Activated CD8-positive, alpha-beta T cell treated with anti-CD3 and anti-CD28 coated beads for 36 hours (primary cell): ENCODE measurements at places on chromosomes 6 and 20. TPM values are rescaled to one million over a fixed set of nuclear protein-coding genes. Genes with fewer than 3 reads are reported as not detected.

Gene MICB
- 17.0 TPM for total RNA-seq

DNA sequence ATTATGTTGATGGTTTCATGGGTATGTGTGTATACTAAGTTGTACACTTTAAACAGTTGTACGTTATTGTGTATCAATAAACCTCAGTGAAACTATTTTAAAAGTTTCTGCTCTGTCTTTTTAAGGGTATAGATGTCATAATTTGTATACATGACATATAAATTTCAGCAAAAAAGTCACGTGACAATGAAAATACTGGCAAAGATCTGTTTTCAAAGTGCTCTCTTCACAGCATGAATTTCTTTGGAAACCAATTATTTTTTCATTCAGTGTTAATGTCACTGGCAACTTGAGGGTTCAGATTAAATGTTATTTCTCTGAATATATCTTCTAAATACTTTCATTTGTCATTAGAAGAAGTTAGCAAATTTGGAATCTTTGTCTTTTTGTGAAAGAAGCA, 91.7 kb upstream of the C6orf118 start:
- H3K4me3 ChIP-seq: no peak overlapping the region
- DNase-seq: no peak
- H3K27ac ChIP-seq: no peak overlapping the region
- no peaks in the 10 kb centered on the region for H3K27me3 ChIP-seq
- no peaks in the 10 kb centered on the region for H3K36me3 ChIP-seq

Gene CTCFL
- total RNA-seq: not detected

DNA sequence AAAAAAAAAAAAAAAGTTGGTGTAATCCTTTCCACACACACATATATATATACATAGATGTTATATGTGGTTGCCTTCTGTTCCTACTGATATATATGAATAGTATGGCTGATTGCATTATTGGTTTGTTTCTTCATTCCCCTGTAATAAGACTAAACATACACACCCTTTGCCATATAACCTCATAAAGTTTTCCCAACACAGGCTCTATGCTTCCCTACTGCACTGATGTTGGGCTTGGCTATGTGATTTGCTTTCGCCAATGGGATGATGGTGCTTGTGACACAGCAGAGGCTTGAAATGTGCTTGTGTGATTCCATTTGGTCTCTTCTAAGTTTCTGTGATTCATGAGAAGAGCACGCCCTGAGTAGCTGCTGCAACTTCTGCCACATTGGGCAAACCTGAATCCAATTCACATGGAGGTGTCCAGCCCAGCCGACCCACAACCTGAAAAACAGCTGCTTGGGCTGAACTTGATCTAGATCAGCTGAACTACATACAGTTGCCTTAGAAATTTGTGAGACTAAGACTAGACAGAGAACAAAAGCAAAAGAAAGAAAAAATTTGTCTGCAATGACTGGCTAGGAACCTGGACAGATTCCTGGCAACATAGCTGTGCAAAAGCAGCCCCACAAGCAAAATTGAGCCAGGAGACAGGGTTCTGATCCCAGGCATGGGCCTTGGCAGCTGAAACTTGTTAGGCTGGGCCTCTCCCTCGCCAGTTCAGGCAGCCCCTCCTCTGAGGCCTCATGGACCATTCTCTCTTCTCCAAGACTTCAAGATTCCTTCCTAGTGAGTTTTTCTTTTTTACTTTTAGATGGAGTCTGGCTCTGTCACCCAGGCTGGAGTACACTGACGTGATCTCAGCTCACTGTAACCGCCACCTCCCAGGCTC, 13.4 kb upstream of the TBC1D20 start:
- no peak overlapping the region for H3K4me3 ChIP-seq
- H3K27ac ChIP-seq: no peak overlapping the region
- no peaks in the 10 kb centered on the region for H3K27me3 ChIP-seq

GRCh38 chr6:142421285-142422117, 119.7 kb downstream of the ADGRG6 start:
- no peak overlapping the region for H3K27ac ChIP-seq
- no peaks in the 10 kb centered on the region for H3K36me3 ChIP-seq
- H3K27me3 ChIP-seq: no peaks in the 10 kb centered on the region
- H3K4me1 ChIP-seq: peaks cover 9% of the 10 kb centered on the region

Gene OR2H2
- total RNA-seq: not detected

Gene TSBP1
- not detected for total RNA-seq

- H3K36me3 ChIP-seq: peaks cover 6% of the 10 kb centered on the region
- H3K4me1 ChIP-seq: peaks cover 59% of the 10 kb centered on the region
- peak overlapping the region; percentile 95 for H3K4me3 ChIP-seq
- H3K27me3 ChIP-seq: no peaks in the 10 kb centered on the region
These were observed 362 bp downstream of the DUSP22 start for GRCh38 chr6:292506-293192.

DNA sequence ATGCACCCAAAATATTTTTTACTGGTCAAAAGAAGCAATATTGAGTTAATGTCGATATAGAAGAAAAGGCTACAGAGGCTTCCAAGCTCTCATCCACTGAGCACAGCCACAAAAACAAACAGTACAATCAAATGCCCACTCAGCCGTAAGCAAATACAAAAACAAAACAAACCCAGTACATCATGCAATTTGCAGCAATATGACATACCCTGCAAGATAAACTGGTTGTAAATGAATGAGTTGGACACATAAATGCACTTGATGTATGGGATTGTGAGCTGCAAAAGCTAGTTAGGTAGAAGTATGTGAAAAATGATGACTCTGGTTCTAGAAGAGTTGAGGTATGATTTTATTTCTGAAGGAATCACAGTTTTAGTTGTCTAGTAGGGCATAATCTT, 83.9 kb downstream of the SESN1 start:
- peak overlapping the region; percentile 51 for H3K27ac ChIP-seq
- no peaks in the 10 kb centered on the region for H3K27me3 ChIP-seq
- DNase-seq: no peak
- peak overlapping the region; percentile 94 for H3K4me3 ChIP-seq
- H3K36me3 ChIP-seq: no peaks in the 10 kb centered on the region

GRCh38 chr20:50149481-50150254, 3.9 kb downstream of the PEDS1 start:
- no peak for DNase-seq
- H3K27ac ChIP-seq: peak overlapping the region; percentile 65
- peaks cover 64% of the 10 kb centered on the region for H3K4me1 ChIP-seq
- no peak overlapping the region for H3K4me3 ChIP-seq
- no peaks in the 10 kb centered on the region for H3K27me3 ChIP-seq
- H3K36me3 ChIP-seq: peaks cover 31% of the 10 kb centered on the region

- H3K4me3 ChIP-seq: no peak overlapping the region
- peaks cover 4% of the 10 kb centered on the region for H3K36me3 ChIP-seq
- H3K27me3 ChIP-seq: no peaks in the 10 kb centered on the region
- no peak overlapping the region for H3K27ac ChIP-seq
These were observed 57.2 kb downstream of the PLAGL1 start for GRCh38 chr6:143950875-143951274.

DNA sequence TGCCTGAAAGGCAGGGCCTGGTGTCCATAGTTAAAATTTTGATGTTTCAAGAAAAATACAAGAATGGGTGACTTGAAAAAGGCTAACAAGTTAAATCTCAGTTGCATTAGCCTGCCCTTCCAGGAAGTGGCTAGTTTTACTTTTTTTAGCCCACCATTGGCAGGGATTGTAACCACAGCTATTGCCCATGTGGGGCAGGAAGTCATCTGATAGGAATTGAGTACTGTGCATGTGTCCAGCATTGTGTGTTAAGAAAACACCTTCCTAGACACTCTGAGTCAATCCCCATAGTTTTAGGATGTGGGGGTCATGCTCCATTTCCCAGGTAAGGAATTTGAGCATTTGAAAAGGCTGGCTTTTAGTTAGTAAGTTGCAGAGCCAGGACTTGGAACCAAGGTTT, 26.9 kb downstream of the LYRM2 start:
- peaks cover 5% of the 10 kb centered on the region for H3K4me1 ChIP-seq
- H3K36me3 ChIP-seq: no peaks in the 10 kb centered on the region
- H3K27ac ChIP-seq: no peak overlapping the region
- no peak for DNase-seq
- H3K27me3 ChIP-seq: no peaks in the 10 kb centered on the region

Gene KCNQ5
- 14.9 TPM for total RNA-seq

Gene DIDO1
- 47.4 TPM for total RNA-seq
